ENCODE measurements at places on chromosomes 3 and 15.

GRCh38 chr15:89457086-89457485 is 39.3 kb downstream of the RHCG start:
- DNase-seq = no peak

GRCh38 chr3:167929968-167930367 is 165.8 kb downstream of the GOLIM4 start:
- no peak for DNase-seq

GRCh38 chr3:98875535-98875934 is 26.0 kb downstream of the DCBLD2 start:
- no peak for DNase-seq

- DNase-seq = no peak
Observed at GRCh38 chr15:51299187-51300015, 39.0 kb downstream of the CYP19A1 start.

- DNase-seq = no peak
Observed at GRCh38 chr3:44988073-44988472, 12.0 kb downstream of the EXOSC7 start.

DNA sequence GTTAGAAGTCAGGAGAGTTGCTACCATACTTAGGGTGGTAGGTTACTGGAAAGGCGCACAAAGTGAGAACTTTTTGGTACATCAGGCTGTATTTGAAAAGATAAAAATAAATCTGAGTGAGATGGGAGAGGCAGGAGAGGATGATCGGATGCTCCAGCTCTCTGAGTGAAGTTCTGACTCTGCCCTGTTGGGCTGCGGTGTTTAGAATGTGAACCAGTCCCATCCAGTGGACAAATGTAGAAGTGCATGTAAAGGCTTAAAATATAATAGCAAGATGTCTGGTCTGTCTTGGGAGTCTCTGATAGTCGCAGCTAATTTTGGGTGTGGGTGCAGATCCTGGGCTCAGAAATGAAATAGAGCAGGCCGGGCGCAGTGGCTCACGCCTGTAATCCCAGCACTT is 30.4 kb downstream of the ACKR2 start:
- no peak for DNase-seq

- DNase-seq = no peak
Observed at GRCh38 chr3:35448681-35449080, 190.6 kb upstream of the ARPP21 start.

GRCh38 chr3:35664460-35664919 is 25.2 kb downstream of the ARPP21 start:
- DNase-seq = no peak

DNA sequence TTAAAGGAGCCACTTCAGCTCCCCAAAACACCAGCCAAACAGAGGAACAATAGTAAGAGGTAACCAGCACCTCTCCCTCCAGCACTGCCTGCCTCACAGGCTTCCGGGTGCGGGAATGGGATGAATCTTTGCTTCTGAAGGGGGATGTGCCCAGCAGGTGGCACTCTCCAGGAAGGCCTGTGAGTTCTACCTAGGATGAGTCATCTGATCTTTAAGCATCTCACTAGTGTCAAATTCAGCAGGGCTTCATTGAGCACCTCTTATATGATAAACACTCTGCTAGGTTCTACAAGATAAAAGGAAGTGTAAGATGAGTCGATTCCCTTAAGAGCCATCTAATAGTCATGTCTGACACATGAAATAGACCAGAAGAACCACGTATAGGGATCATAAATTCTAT is 237.4 kb upstream of the UMPS start:
- no peak for DNase-seq

GRCh38 chr3:190155752-190156151 is 35.1 kb upstream of the P3H2 start:
- no peak for DNase-seq

GRCh38 chr15:85381850-85382751 is 1.7 kb downstream of the AKAP13 start:
- no peak for DNase-seq

GRCh38 chr3:145326666-145327065 is 834.3 kb downstream of the PLOD2 start:
- DNase-seq = no peak

GRCh38 chr3:184497804-184498203 is 63.8 kb upstream of the EPHB3 start:
- DNase-seq = no peak

DNA sequence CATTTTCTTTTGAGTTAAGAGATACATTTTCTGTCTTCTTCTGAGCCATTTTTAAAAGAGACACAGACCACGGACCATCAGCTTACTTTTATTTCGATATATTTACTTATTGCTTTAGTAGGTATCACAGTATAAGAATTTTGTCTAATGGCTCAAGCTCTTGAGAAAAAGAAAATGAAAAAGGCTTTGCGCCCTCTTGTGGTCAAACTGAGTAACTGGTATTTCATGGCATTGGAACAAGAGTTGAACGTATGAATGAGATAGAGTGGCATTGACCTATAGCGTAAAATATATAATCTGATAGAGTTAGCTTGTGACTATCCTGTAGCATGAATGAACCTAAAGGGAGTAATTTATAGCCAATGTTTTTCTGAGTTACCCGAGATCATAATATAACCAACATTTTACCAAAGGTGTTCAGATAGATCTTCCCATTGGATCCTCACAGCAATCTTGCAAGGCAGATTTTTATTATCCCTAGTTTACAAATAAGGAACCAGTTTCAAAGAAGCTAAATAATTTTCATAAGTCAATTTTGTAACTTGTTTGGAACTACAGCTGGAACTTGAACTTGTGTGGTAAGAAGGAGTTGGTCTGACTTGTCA is 154.6 kb downstream of the POLR2M start:
- DNase-seq = peak; percentile 1

GRCh38 chr15:38687340-38687739 is 122.7 kb upstream of the RASGRP1 start:
- no peak for DNase-seq

DNA sequence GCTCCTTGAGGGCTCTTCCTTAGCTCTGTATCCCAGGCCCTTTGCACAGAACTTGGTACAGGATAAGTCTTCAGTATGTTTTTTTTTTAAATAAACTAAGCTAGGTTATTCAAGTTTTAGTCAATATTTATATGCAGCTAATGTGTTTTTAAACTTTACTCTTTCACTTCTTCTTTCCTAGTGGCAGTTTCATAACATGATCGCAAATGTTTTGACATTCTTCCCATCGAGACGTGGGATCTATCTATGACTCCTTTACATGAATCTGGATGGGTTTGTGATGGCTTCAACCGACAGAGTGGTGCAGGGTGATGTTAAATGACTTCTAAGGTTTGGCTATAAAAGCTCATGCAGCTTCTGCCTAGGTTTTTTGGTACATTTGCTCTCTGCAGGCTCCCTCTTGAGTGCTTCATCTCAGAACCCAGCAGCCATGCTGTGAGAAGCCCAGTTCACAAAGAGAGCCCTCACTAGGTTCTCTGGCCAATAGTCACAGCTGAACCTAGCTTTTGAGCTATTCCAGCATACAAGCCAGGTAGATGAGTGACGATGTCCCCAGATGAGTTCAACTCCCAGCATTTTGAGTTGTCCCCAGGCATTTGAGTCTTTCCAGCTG is 13.5 kb upstream of the MECOM start:
- no peak for DNase-seq

DNA sequence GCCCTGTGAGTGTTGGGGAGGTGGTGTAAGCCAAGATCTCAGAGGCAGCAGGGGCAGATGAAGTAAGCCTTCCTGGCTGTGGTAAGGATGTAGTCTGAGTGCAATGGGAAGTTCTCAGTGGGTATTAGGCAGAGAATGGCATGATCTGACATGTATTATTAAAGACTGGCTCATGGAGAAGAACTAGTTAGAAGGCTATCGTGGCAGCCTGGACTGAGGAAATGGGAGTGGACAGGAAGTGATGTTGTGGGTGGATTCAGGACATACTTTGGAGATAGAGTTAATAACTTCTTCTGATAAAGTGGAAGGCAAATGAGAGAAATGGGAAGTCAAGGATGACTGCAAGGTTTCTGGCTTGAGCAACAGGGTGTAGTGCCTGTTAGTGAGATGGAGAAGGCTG is 250.9 kb upstream of the CFAP20DC start:
- DNase-seq = no peak

DNA sequence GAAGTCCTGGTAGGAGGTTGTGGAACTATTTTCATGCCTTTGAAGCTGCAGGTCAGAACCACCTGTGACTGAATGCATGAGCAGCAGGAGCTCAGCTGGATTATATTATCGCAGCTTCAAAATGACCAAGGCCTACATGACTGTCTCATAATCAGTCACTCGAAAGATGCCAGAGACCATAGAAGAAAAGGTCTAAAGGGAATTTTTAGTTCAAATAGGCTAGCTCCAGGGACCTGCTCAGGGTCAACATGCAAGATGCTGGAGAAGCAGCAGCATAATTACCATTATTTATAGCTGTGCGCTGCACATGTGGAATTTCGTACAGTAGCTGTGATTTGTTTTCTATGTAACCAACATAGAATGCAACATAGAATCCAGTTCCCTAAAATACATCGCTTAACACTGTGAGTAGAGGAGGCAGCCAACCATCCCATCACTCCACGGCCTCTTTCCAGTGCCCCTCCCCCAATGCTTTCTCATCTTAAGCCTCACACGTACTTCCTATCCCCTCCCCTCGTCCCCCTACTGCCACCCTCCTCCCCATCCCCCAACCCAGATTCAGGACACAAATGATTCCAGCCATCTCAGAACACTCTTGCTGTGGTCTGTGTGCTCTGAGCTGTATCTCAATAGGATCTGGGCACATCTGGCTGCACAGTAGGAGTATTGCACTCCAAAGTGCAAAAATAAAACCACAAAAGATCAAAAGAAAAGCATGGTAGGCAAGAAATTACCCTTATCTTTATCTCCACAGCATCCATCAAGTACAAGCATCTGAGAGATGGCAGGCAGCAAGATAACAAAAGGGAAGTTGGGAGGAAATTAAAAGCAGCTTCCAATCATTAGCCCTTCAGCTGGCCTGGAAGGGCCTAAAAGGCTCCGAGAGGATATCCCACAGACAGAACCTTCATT is 352.8 kb upstream of the SEMA6D start:
- no peak for DNase-seq

DNA sequence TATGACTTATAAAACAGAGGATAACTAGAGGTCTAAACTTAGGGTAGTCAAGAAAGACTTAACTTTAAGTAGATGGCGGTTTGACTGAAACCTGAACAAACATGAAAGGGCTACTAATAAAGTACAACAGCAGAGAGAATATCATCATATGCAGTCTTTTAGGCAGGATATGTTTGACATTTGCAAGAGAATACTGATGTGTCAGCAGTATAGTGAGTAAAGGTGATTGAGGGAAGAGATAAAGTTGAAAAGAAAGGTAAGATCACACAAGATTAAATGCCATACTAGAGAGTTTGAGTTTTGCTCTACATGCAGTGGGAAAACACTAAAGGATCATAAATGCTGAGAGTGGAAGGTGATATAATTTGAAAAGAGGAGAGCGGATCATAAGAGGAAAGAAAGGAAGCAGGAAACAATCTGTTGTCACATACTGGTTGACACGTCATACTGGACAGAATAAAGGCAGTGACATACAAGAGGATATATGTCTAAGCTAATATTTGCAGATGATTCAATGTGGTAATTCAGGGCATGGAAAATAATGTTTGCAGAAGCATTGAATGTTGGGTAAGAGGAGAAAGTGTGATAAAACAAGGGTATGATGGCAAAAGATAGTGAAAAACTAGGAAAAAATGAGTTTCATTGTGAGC is 223.0 kb downstream of the EPHA6 start:
- DNase-seq = no peak

DNA sequence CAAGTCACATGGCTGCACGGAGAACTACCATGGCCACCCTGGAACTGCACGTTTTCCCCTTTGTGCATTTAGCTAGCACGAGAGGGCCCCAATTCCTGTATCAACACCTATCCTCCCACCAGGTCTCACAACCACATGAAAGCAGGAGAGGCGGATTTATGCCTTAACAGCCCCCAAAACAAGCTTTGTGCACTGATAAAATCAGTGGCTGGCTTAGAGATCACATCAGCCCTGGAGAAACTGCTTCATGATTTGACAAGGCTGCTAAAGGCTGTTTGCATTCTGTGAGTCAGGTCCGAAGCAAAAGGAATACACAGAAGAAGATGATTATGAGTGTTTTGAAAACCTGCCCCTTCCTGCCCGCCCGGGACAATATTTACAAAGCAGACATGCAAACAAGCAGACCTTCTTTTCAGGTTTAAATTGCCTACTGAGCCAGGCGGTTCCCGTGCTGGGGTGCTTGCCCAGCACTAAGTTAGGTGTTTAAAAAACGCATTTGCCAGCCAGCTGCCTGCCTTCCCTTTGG is 25.9 kb downstream of the CEMIP start:
- DNase-seq = peak; percentile 16

GRCh38 chr3:98563661-98564281 is 29.6 kb downstream of the CPOX start:
- DNase-seq = no peak

DNA sequence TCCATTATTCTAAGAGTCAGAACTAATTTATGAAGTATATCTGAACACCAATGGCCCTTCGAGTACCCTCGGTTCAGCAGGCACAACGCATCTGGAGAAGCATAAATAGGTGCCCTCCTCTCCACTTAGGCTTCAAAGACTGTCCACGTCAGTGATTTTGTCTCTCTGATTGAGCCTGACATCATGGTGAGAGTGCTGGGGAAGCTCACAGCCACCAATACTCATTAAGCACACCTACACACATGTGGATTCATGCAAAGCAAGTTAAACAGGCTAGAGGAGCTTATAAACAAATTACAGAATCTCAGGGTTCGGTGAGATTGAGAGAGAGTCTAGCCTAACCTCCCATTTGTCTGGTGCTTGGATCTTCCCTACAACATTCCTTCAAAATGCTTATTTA is 3.6 kb downstream of the CLDN1 start:
- DNase-seq = no peak

GRCh38 chr3:99470841-99471240 is 167.6 kb upstream of the COL8A1 start:
- no peak for DNase-seq

- no peak for DNase-seq
Observed at GRCh38 chr3:44989636-44990373, 13.8 kb downstream of the EXOSC7 start.

DNA sequence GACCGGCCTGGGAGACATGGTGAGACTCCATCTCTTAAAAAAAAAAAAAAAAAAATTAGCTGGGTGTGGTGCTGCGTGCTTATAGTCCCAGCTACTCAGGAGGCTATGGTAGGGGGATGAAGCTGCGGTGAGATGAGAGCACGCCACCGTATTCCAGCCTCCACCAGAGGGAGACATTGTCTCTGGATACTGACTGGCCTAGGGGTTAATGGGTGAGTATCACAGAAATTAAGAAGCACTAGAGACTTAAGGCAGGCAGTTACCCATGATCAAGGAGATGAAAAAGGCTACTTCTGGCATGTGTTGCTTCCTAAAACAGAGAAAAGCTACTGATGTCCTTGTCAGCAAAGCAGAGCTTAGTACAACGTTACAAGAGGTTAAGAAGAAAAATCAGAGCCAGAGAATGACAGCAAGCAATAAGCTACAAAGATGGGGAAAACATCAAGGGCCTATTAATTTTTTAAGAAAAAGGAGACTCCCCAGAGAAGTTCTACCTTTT is 8.6 kb downstream of the TFRC start:
- peak; percentile 48 for DNase-seq

- DNase-seq = peak; percentile 5
Observed at GRCh38 chr15:80695911-80696661, 976 bp downstream of the ABHD17C start.

GRCh38 chr3:155334215-155334913 is 40.9 kb upstream of the STRIT1 start:
- no peak for DNase-seq

- no peak for DNase-seq
Observed at GRCh38 chr15:98657721-98658120, 9.4 kb downstream of the IGF1R start.
